ENCODE measurements at places on chromosomes 12 and 14. TPM values are rescaled to one million over a fixed set of nuclear protein-coding genes. Genes with fewer than 3 reads are reported as not detected.

The NELL2 gene
- 207 TPM for total RNA-seq

The MCRS1 gene
- 51.8 TPM for total RNA-seq

The WNK1 gene
- 134 TPM for total RNA-seq

The NAV3 gene
- 0.04 TPM for total RNA-seq

Measured in Karpas-422 (cell line).